ENCODE measurements at places on chromosomes 7 and 10. TPM values are rescaled to one million over a fixed set of nuclear protein-coding genes. Genes with fewer than 3 reads are reported as not detected.

- DNase-seq = peak; percentile 96
Measured at GRCh38 chr10:72048450-72049124, 39.8 kb downstream of the SPOCK2 start.

DNA sequence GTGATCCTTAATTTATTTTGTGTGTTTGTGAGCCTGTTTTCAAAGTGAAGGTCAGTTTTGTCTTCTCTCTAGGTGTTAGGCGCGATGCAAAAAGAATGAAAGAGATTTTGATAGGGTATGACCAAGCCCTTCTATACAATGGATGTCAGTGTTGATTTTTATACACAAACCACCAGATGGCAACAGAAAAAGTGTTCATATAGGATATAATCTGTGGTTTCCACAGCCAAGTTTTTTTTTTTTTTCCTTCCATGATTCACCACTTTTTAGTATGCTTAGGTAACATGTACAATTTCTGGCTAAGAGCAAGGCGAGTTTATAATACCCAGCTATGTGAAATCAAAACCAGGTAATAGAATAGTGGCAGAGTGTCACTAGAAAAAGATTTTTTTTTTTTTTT, 8.1 kb downstream of the SDK1 start:
- DNase-seq = no peak

DNA sequence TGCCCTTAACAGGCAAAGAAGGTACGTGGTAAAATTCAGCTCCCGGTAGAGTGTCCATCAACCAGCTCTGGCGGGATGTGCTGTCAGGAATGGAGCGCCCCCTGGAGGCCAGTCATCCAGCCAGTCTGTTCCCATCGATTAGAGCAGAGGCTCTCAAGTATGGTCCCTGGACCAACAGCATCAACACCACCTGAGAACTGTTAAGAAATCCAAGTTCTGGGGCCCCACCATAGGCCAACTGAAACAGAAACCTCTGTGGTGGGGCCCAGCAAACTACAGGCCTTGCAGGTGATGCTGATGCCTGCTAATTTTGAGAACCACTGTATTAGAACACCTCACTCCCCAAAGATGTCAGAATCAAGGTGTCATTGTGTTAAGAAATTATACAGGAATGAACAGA, 109.2 kb downstream of the DPY19L1 start:
- DNase-seq = peak; percentile 10

CALD1 gene
- total RNA-seq = 9.2 TPM

GRCh38 chr7:118252087-118252486, 27.6 kb downstream of the ANKRD7 start:
- DNase-seq = no peak

DNA sequence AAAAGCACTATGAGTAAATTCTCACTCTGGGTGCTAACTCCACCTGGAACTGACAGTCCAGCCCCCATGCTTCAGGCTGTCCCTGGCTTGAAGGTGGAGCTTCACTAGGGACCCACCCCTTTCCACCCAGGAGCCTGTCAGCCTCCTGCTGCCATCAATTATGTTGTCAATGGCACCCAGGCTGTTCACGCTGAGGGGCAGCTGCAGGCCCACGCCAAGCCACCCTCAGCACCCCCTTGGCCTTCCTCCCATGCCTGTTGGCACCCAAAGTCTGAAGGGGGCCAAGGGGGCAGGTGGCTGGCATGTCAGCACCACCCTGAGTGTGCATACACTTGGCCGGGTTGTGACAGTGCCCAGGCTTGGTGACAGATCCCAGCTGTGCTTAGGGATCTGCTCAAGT, 149.3 kb downstream of the NXPH1 start:
- DNase-seq = no peak

- DNase-seq = no peak
Measured at GRCh38 chr7:92359801-92360200, 87.5 kb upstream of the GATAD1 start.

GRCh38 chr10:33441561-33441960, 107.1 kb upstream of the NRP1 start:
- no peak for DNase-seq

CYP3A7 gene
- not detected for total RNA-seq

PPP1R9A gene
- total RNA-seq = 5.0 TPM

DNA sequence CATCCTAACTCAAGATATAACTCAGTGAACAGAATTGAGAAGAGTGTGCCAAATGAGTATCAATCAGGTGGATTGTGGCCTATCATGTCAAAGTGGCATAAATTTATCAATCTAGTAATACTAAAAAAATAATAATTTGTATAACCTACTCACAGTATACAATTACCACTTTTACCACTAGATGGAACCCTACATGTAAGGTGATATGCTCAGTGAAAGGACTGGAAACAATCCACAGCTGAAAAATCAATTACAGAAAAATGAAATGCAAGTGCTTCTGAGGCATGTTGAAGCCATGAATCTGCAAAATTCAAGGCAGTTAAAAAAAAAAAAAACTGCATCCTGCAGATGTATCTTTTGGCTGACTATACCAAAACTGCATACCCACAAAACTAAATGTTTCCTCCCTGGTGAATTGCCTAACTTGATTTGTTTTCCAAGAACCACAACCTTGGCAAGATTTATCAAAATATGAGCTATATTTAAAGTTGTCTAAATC, 13.9 kb downstream of the ARHGAP19 start:
- DNase-seq = peak; percentile 78

Data from Panc1 (cell line).